ENCODE measurements at places on chromosomes 7 and 10.

DNA sequence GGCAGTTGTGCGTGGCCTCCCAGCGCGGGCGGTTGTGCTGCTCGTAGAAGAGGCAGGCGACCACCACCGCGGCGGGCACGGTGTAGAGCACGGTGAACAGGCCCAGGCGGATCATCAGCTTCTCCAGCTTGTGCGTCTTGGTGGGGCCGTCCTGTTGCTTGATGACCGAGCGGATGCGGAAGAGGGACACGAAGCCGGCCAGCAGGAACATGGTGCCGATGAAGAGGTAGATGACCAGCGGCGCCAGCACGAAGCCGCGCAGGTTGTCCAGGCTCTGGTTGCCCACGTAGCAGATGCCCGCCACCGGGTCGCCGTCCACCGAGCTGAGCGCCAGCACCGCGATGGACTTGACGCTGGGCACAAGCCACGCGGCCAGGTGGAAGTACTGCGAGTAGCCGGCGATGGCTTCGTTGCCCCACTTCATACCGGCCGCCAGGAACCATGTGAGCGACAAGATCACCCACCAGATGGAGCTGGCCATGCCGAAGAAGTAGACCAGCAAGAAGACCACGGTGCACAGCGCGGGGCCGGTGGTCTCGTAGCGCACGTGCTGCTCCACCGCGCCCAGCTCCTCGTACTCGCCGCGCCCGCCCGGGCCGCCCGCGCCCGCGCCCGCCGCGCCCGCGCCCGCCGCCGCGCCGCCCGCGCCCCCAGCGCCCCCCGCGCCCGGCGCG lies 2.2 kb downstream of the FZD8 start:
- no peak for ATAC-seq

DNA sequence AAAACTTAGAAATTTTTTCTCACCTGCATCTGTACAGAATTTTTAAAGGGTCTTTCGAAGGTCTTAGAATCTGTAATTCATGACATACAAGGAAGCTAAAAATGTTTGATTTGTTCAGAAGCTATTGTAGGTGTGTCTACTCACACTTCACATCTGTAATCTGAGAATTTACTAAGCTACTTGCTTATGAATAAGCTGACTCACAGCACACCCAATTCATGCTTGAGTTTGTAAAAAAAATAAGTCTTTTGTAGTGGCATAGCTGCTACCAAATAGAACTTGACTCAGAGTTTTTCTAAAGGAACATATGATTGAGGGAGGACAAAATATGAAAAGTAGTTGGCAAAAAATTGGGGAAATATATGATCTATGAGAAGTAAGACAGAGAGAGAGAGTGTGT lies 12.7 kb upstream of the AGR2 start:
- ATAC-seq = no peak

DNA sequence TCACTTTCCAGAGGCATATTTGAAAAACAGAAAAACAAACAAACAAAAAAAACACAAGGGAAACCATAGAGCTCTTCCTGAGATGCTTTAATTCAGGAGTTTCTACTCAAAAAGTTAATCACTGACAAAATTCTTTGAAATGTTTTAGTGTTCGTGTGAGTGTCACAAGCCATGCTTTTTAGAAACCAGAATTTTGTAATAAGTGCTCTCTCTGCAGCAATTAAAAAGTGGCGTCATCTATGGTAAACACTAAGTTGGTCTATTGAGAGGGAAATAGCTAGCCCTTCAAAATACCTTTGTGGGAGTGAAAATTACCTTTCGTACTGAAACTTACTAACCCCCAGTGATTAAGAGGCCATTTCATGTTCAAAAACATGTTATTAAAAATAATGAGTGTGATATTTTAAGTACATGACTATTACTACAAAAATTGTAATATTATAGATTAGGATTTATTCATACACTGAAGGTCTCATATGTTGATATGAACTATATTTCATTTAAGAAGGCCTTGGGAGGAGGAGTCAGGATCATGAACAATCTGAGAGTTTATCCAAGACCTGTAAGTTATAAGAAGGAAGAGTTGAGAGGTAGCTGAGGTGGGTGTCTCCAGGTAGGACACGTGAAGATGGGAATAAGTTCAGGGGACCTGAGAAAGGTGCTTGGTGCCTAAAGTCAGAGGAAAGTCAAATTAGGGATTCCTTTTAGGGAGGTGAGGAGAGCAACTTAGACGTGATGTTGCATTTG lies 94.6 kb downstream of the PPP1R9A start:
- no peak for ATAC-seq

DNA sequence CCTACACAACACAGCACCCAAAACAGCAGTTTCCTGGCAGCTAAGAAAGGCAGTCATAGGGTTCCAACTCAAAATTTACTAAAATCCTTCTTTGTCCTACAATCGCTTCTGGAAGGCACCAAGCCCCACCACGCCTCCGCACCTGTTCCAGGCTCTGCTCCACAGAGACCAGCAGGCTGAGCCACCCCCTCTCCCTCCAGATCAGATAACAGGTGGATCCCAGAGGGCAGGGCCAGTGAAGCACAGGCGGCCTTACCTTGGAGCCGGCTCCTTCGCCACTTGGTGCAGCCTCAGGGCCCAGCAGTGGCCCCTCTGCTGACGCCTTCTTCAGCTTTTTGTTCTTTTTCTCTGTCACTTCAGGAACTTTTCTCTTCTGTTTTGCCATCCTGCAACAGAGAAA lies 33.0 kb downstream of the ZFAND2A start:
- ATAC-seq = no peak

DNA sequence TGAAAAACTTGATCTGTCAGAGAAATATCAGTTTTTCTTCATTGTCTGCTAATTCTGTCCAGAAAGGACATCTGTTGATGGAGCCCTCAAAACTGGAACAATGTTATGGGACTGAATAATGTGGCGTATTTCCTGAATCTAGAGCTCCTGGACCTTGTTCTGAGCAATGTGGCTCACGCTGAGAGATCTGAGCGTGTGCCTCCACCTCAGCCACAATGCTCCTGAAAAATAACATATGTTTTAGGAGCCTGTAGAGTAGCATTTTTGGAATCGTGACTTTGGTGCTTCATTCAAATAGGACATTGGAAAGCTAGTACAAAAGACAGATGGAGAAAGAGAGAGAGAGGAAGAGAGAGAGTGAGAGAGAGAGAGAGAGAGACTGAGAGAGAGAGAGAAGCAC lies 110.3 kb downstream of the BMPER start:
- no peak for ATAC-seq

- ATAC-seq = no peak
Measured at GRCh38 chr10:6558759-6559461, 21.2 kb downstream of the PRKCQ start.
